ENCODE measurements at places on chromosomes 1 and 21. TPM values are rescaled to one million over a fixed set of nuclear protein-coding genes. Genes with fewer than 3 reads are reported as not detected.
A peak's percentile ranks its signal among the peaks of the same experiment; 100 is the strongest.

GRCh38 chr21:28971171-28971570, 21.5 kb downstream of the LTN1 start:
- H3K36me3 ChIP-seq = no peaks in the 10 kb centered on the region
- no peaks in the 10 kb centered on the region for H3K27me3 ChIP-seq
- no peak for DNase-seq
- H3K27ac ChIP-seq = no peak overlapping the region
- H3K4me1 ChIP-seq = no peaks in the 10 kb centered on the region

GRCh38 chr1:83970802-83971201, 28.1 kb downstream of the TTLL7 start:
- no peak overlapping the region for H3K27ac ChIP-seq
- H3K36me3 ChIP-seq = no peaks in the 10 kb centered on the region
- peaks cover 4% of the 10 kb centered on the region for H3K4me1 ChIP-seq
- H3K4me3 ChIP-seq = no peak overlapping the region
- no peaks in the 10 kb centered on the region for H3K27me3 ChIP-seq

- H3K4me3 ChIP-seq = no peak overlapping the region
- H3K4me1 ChIP-seq = no peaks in the 10 kb centered on the region
- no peak overlapping the region for H3K27ac ChIP-seq
- H3K36me3 ChIP-seq = no peaks in the 10 kb centered on the region
Measured at GRCh38 chr1:118325550-118326225, 140.7 kb upstream of the SPAG17 start.

DNA sequence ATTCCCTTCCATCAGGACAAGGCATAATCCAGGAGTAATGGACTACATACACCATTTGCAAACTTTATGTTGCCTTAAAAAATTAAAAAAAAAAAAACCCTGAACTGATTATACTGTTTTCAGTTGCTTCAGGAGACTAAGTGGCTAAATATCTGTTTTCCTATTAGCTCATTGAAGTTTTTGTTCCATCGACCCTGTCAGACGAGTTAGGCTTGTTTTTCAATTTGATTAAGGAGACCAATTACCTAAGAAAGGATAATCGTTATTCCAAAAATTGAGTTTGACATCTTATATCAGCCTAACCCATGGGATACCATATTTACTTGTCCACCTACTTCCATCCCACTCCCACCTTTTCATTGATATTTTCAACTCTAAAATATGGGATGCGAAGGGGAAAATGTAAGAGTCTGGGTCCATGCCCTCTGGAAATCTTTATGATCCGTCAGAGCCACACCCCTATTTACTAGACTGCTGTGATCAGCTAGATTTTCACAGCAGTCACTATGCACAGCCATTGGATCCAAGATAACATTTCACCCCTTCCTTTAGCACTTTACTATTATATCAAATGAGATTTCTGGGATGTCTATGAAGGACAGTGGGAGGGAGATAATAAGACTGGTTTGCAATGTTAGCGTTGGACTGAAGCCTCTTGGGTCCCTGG, 41.0 kb downstream of the IL12RB2 start:
- H3K4me1 ChIP-seq = peaks cover 2% of the 10 kb centered on the region
- no peak for DNase-seq
- no peak overlapping the region for H3K27ac ChIP-seq
- no peaks in the 10 kb centered on the region for H3K27me3 ChIP-seq
- H3K4me3 ChIP-seq = no peak overlapping the region
- no peaks in the 10 kb centered on the region for H3K36me3 ChIP-seq

DNA sequence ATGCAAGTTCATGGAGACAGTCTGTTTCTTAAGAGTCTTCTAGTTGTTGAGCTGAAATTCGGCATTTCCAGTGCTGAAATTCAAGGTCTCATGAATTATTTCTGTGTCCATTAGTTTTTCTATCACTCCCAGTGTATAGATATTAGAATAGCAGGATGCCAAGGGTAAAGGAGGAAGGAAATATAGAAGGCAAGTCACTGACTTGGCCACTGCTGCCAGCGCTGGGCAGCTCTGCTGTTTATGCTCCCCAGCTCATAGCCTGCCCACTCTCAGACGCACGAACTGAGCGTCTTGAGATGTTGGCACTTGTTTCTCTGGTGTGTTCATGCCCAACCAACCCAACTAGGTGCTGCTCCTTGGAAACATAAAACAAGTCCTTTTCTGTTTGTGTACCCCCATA, 110.1 kb downstream of the SLC45A1 start:
- H3K27me3 ChIP-seq = no peaks in the 10 kb centered on the region
- H3K4me3 ChIP-seq = no peak overlapping the region
- no peaks in the 10 kb centered on the region for H3K36me3 ChIP-seq
- H3K27ac ChIP-seq = no peak overlapping the region
- DNase-seq = no peak
- peaks cover 10% of the 10 kb centered on the region for H3K4me1 ChIP-seq

GRCh38 chr1:246919902-246920301, 11.8 kb downstream of the AHCTF1 start:
- H3K4me3 ChIP-seq = no peak overlapping the region
- H3K36me3 ChIP-seq = no peaks in the 10 kb centered on the region
- no peak overlapping the region for H3K27ac ChIP-seq
- no peaks in the 10 kb centered on the region for H3K27me3 ChIP-seq
- no peak for DNase-seq

DNA sequence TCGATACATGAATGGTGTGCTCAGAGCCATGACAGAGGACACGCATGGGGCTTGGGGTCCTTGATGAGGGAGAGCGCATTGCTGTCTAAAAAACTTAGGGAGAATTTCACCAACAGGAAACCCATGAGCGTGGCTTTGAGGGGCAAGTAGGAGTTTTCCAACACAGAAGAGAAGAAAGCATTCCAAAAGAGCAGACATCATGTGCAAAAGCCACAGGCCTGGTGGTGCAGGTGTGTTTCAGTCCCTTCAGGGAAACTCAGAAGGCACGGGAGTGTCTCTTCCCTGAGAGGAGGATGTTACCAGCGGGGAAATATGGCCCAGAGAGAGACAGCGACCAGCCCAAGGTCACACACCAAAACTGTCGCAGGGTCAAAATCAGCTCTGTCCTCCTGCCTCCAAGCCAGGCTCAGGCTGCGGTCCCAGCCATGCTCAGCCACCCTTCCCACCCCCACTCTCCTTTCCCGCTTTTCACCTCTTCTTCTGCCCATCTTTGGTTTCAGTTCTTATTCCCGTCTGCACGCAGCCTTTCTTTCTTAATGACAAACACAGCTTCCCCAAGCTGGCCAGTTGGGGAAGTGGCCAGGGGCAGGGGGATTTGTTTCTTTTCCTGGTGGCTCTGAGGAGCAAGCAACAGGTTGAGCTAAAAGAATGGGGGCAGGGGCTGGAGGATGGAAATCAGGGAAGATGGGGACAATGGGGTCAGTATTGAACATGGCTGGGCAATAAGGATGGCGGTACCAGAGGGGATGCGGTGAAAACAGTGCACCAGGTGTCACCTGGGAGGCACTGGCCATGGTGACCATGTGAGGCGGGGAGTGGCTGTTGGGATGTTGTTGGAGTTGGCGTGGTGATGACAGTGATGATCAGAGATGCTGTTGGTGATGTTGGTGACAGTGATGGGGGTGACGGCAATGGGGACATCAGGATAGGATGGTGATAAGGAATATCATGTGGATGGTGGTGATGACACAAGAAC, 10.3 kb downstream of the LAPTM5 start:
- no peak overlapping the region for H3K4me3 ChIP-seq
- H3K36me3 ChIP-seq = no peaks in the 10 kb centered on the region
- no peak for DNase-seq
- H3K27me3 ChIP-seq = no peaks in the 10 kb centered on the region
- H3K4me1 ChIP-seq = no peaks in the 10 kb centered on the region

GRCh38 chr1:202163281-202164270, 3.2 kb upstream of the PTPN7 start:
- peaks cover 52% of the 10 kb centered on the region for H3K4me1 ChIP-seq
- H3K27me3 ChIP-seq = no peaks in the 10 kb centered on the region
- no peaks in the 10 kb centered on the region for H3K36me3 ChIP-seq
- no peak for DNase-seq

GRCh38 chr1:74363220-74363619, 128.0 kb downstream of the TNNI3K start:
- H3K27ac ChIP-seq = no peak overlapping the region
- no peaks in the 10 kb centered on the region for H3K36me3 ChIP-seq
- no peaks in the 10 kb centered on the region for H3K4me1 ChIP-seq
- no peak overlapping the region for H3K4me3 ChIP-seq
- DNase-seq = no peak

DNA sequence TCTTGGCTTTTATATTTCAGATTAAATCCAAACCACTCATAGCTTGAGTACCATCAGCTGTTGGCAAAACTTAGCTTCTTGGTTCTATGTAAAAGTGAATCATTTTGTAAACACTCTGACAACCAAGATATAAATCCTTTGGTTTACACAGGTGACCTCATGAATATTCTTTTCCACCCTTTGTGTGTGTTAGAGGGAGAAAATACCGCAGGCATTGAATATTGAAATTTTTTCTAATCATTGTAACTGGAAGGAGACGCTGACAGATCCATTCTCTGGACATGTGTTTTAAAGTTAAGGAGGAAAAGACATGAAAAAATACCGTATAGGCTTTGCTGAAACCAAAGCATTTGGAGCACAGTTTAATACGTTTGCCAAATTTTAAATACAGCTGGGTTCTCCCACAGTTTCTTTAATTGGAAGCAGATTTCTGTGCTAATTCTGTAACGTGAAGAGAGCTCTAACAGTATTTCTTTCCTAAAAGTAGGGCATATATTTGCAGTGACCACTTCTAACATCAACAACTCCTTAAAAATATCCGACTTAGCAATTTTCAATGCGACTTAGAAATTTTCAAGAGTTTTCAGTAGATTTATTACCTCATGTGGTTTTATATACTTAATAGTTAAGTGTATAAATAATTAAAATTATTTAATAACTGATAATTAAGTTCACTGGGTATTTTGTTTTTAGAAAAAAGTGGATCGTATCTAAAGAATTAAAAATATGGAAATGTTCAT, 388.2 kb downstream of the USP25 start:
- H3K4me1 ChIP-seq = no peaks in the 10 kb centered on the region
- peak overlapping the region; percentile 13 for H3K4me3 ChIP-seq
- H3K27ac ChIP-seq = peak overlapping the region; percentile 40
- H3K36me3 ChIP-seq = no peaks in the 10 kb centered on the region

DNA sequence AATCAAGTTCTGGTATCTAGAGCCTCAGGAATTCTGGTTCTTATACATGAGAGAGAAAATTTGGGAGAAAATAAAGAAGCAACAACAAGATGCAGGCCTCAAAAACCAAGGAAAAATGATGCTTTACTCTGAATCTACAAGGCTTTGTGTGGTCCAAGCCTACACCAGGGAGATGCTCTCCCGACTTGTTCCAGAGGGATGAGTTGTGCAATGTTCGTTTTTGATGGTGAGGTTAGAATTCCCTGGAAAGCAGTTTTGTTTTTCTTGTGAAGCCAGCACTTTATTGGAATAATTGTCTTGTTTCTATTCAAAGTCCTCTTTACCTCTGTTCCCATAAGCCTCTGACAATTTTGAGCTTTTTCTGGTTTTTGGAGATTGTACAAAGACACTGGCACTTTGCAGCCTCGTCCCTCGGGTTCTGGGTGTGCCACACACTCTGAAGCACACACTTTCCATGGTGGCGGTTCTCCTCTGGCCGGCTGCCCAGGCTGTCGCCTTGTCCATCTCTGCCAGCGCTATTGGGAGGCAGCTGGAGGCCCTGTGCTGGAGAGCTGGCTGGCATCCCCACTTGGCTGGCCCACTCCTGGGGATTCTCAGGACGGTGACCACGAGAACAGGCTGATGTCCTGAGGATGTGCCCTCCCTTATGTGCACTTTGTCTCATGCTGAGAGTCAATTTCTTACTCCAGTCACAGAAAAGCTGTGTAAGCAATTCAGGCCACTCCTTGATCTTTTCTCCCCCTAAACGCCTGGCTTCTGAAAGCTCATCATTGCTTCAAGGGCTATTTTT, 70.2 kb downstream of the EDEM3 start:
- no peaks in the 10 kb centered on the region for H3K36me3 ChIP-seq
- H3K27me3 ChIP-seq = no peaks in the 10 kb centered on the region
- DNase-seq = no peak
- H3K27ac ChIP-seq = no peak overlapping the region
- no peak overlapping the region for H3K4me3 ChIP-seq

GRCh38 chr1:61641578-61642336, 83.2 kb downstream of the TM2D1 start:
- H3K27ac ChIP-seq = peak overlapping the region; percentile 64
- DNase-seq = peak; percentile 87
- H3K27me3 ChIP-seq = no peaks in the 10 kb centered on the region
- H3K4me1 ChIP-seq = peaks cover 18% of the 10 kb centered on the region
- H3K4me3 ChIP-seq = peak overlapping the region; percentile 21
- H3K36me3 ChIP-seq = no peaks in the 10 kb centered on the region

DNA sequence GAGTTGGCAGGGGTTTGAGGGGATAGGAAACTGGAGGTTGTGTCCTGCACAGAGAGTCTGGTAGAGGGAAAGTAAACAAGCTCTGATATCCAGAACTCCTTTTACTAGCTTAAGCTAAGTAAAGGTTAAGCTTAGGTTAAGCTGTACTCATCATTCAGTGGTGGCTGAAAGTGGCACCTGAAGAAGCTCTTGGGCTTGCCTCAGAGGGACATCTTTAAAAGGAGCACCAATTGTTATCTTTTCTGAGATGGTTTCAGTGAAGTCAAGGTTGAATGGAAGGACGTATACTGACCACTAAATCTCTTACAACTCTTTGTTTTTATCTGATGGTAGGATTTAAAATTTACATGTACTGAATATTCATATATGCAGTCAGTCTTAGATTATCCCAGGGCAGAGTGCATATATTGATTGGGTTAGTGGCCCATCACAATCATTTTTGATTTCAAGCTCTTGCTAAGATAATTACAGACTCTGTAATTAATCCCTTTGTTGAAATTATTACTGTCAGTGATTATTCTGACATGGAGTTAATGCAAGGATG, 43.3 kb downstream of the S1PR1 start:
- H3K36me3 ChIP-seq = no peaks in the 10 kb centered on the region
- H3K4me1 ChIP-seq = no peaks in the 10 kb centered on the region
- no peak overlapping the region for H3K27ac ChIP-seq
- DNase-seq = no peak
- H3K4me3 ChIP-seq = no peak overlapping the region

DNA sequence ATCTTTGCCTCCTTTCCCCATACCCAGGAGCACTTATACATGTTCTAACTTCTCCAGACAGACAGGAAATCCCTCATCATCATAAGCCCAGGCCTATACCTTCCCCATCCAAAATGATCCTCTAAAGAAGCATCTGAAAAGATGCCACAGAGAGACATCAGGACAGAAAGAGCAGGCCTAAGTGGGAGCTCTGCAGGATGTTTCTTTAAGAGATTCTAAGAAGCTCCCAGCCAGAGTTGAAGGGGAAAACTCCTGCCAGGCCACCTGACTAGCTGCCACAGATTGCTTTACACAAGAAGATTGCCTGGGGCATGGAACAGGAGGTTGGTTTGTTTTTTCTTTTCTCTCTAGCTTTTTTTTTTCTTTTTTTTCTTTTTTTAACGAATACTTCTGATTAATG, 275.8 kb downstream of the VAV3 start:
- no peaks in the 10 kb centered on the region for H3K36me3 ChIP-seq
- H3K4me3 ChIP-seq = no peak overlapping the region
- no peaks in the 10 kb centered on the region for H3K27me3 ChIP-seq
- DNase-seq = no peak
- H3K4me1 ChIP-seq = no peaks in the 10 kb centered on the region

CD1E gene
- not detected for total RNA-seq

WNT3A gene
- total RNA-seq = not detected

GNG4 gene
- 40.5 TPM for total RNA-seq

TOE1 gene
- 9.0 TPM for total RNA-seq

ACTL8 gene
- total RNA-seq = not detected

Measured in ovary (tissue), 10 donors.